ENCODE measurements at places on chromosomes 2 and 18.

- no peak for DNase-seq
Measured at GRCh38 chr18:77153404-77153803, 20.8 kb upstream of the MBP start.

DNA sequence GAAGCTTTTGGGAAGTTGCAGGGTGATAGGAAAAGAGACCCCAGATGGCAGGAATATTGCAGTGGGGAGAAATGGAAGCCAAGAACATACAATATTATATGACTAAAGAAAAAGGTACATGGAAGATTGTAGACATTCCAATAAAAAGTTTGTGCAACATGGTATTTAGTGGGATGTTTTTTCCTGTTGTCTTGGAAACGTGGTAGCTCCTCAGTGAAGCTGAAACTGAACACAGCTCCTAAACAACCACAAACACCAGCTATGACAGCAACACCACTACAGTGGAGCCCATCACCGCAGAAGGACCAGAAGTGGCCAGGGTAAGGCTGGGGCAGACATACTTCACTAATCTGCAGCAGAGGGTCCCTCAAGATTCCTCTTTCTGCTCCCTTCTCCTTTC lies 246.8 kb downstream of the CDH20 start:
- DNase-seq: no peak

DNA sequence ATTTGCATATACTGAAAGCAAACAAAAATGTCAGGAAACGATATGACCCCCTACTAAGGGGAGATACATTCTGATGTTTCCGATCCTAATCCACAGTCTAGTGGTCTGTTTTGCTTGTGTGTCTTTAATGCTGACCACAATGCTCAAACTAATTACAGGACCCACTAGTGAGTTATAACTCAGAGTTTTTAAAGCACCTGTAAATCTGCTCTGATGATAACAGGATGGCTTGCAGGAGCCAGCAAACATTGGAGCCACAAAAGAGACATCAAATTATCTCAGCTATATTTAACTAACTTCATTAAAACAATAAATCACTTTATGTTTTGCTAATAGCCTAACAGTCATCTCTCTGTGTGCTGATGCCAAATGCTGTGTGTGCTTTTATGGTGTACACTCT lies 300.3 kb downstream of the NBAS start:
- no peak for DNase-seq

- no peak for DNase-seq
Measured at GRCh38 chr2:44947028-44947375, 5.5 kb downstream of the SIX3 start.

GRCh38 chr2:101793277-101793969 lies 95.9 kb downstream of the MAP4K4 start:
- DNase-seq: no peak

DNA sequence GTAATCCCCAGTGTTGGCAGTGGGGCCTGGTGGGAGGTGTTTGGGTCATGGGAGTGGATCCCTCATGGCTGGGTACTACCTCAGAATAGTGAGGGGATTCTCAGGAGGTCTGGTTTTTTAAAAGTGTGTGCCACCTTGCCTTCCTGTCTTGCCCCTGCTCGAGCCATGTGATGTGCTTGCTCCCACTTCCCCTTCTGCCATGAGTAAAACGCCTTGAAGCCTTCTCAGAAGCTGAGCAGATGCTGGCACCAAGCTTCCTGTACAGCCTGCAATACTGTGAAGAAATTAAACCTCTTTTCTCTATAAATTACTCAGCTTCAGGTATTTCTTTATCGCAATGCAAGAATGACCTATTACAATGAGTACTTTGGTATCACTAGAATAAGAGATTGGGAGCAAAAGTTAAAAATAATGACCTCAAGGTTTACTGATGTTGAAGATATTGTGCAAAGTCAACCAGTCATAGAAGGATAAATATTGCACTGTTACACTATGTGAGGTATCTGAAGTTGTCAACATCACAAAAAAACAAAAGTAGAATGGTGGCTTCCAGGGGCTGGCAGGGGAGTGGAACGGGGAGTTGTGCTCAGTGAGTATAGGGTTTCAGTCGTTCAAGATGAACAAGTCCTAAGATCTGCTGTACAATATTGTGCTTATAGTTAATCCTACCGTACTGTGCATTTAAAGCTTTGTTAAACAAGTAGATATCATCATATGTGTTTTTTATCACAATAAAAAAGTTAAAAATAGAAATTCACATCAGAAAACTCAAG lies 938.3 kb upstream of the CNTNAP5 start:
- no peak for DNase-seq

GRCh38 chr2:177265824-177266817 lies 1.6 kb upstream of the NFE2L2 start:
- no peak for DNase-seq

DNA sequence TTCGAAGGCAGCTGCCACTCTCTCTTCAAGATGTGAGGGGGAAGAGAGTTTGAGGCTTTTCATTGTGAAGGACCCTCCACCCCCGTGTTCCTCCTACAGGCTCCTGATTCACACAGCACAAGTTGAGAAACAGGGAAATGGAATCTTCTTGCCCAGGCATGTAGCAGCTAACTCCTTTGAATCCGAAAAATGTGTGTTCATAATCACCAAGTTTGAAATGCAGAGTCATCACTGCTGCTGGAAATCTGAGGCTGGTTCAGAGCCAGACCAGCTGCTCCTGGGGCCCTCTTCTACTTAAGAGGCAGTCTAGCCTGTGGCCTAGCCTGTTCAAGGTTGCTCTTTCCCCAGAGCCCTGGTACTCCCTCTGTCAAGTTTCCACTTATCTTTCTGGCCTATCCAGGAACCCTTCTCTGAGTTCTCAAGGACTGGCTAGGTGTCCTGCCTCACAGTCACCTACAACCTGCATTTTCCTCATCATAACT lies 166.4 kb downstream of the TMEM247 start:
- no peak for DNase-seq

- no peak for DNase-seq
Measured at GRCh38 chr2:189545418-189545817, 35.2 kb downstream of the SLC40A1 start.

- no peak for DNase-seq
Measured at GRCh38 chr2:219697811-219698747, 70.6 kb downstream of the SLC4A3 start.

- no peak for DNase-seq
Measured at GRCh38 chr2:174774886-174775285, 10.6 kb upstream of the CHRNA1 start.

GRCh38 chr2:16671760-16672159 lies 6.1 kb upstream of the CYRIA start:
- no peak for DNase-seq

DNA sequence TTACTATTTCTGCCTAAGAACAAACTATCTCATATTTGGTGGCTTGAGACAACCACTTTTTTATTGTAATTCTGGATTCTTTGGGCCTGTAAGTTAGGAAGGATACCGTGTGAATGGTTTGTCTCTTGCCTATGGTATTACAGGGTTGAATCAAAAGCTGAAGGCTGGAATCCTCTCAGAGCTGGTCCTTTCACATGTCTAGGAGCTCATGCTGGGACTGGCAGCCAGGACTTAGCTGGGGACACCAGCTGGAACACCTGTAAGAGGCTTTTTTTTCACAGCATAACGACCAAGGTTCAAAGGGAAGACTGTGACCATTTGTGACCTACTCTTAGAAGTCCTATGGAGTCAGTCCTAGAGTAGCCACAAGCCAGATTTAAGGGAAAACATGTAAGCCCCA lies 226.3 kb downstream of the ZNF804A start:
- DNase-seq: no peak

- no peak for DNase-seq
Measured at GRCh38 chr2:163553601-163554000, 182.2 kb downstream of the FIGN start.

DNA sequence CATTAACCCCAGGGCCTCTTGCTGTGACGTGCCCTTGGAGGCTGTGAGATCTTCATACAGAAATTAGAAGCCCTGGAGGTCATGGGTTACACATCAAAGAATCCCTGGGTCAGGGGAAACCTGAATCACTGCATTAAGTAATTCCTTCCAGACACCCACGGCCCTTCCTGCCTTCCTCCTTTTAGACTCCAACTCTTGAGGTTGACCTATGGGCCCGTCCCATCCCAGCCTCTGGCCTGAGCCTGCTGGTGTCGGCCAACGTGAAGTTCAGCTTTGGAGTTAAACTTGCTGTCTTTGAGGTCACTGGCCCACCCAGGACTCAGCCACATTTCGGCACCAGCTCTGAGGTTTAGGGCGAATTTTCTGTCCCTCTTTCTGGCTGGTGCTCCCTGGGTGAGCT lies 198.3 kb downstream of the ACKR3 start:
- DNase-seq: no peak

GRCh38 chr18:61774846-61775245 lies 118.0 kb downstream of the RNF152 start:
- no peak for DNase-seq

DNA sequence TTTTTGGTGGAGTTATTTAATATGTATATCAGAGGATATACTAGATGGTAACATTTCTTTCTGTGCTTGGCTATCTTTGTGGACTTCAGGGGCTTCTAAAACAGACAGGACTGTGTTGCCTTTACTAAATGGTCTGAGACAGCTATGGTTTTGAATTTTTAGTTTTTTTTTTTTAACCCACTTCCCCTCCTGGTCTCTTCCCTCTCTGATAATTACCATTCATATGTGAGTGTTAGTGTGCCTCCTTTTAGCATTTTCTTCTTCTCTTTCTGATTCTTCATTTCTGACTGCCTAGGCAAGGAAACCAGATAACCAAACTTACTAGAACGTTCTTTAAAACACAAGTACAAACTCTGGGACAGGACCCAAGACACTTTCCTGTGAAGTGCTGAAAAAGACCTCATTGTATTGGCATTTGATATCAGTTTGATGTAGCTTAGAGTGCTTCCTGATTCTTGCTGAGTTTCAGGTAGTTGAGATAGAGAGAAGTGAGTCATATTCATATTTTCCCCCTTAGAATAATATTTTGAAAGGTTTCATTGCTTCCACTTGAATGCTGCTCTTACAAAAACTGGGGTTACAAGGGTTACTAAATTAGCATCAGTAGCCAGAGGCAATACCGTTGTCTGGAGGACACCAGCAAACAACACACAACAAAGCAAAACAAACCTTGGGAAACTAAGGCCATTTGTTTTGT lies 52.7 kb downstream of the SMAD4 start:
- DNase-seq: no peak

DNA sequence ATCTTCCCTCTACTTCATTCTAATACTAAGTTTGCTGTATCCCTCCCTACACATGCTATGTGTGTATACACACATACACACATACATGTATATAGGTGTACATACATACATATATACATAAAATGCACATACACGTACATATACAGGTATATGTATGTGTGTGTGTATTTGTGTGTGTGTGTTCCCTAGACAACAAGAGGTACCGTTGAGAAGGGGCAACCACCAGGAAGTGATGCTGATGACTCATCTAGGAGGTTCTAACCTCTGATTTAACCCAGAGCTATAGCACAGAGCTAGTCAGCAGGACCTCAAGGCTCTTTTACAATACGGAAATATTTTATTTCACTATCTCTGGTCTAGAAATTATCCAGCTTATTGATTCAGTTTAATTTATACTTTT lies 139.2 kb downstream of the LAMA3 start:
- DNase-seq: no peak

DNA sequence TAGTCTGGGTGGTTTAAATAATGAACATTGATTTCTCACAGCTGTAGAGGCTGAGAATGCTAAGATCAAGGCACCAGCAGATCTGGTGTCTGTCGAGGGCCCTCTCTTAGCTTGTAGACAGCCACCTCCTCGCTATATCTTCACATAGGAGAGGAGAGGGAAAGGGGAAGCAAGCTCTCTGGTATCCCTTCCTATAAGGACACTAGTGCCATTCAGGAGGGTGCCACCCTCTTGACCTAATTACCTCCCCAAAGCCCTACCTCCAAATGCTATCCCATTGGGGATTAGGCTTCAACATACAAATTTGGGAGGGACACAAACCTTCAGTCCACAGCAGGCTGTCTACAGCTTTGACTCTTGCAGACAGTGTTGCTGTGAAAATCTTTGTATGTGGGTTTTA lies 76.7 kb downstream of the BOLA3 start:
- DNase-seq: no peak

GRCh38 chr2:201523506-201523905 lies 72.0 kb downstream of the STRADB start:
- DNase-seq: no peak

DNA sequence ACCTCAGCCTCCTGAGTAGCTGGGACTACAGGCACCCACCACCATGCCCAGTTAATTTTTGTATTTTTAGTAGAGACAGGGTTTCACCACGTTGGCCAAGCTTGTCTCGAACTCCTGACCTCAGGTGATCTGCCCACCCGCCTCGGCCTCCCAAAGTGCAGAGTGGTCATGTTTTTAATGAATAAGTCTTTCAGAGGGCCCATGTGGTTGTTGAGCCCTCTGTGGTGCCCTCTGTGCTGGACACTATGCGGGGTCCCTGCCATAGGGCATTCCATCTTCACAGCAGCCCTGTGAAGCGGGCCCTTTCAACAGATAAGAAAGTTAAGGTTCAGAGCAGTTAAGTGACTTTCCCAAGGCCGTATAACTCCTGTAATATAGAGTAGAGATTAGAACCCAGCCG lies 25.9 kb downstream of the MYO7B start:
- DNase-seq: no peak

DNA sequence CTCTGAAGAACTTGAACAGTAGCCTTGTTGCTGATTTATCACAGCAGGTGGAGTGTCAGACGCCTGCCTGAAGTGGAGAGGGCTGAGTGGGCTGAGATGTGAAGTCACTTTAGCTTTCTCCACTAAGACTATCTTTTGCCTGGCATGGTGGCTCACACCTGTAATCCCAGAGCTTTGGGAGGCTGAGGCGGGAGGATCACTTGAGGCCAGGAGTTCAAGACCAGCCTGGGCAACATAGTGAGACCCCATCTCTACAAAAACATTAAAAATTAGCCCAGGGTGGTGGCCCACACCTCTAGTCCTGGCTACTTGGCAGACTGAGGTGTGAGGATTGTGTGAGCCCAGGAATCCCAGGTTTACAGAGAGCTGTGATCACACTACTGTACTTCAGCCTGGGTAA lies 60.6 kb upstream of the TTC39C start:
- no peak for DNase-seq

DNA sequence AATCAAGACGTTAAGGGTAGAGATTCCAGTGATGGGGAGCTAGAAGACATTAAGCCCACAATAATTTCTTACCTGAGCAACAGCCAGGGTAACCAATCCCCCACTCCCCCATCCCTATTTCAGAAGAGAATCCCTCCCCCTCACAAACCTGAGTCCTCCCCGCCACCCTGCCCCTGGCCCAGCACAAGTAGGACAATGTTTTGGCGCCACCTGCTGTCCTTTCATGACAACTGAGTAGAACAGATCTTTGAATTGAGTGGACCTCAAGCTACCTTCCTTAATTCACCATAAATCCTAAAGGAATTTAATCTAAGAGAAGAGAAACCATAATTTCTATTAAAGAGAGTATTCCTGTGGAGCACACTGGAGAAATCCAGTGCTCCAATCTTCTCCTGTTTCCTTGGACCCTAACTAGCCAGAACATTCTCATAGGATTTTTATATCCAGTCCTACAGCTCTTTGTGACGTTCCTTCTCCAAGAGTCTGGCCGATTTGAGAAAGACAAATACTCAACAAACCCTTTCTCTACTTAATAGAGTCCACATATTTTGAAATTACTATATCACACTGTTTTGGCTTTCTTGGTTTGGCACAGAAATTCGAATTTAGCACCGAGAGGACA lies 41.1 kb downstream of the NHEJ1 start:
- no peak for DNase-seq
